ENCODE measurements at places on chromosomes 3 and 15.

- DNase-seq: no peak
Observed at GRCh38 chr15:85652457-85652856, 142.3 kb downstream of the KLHL25 start.

DNA sequence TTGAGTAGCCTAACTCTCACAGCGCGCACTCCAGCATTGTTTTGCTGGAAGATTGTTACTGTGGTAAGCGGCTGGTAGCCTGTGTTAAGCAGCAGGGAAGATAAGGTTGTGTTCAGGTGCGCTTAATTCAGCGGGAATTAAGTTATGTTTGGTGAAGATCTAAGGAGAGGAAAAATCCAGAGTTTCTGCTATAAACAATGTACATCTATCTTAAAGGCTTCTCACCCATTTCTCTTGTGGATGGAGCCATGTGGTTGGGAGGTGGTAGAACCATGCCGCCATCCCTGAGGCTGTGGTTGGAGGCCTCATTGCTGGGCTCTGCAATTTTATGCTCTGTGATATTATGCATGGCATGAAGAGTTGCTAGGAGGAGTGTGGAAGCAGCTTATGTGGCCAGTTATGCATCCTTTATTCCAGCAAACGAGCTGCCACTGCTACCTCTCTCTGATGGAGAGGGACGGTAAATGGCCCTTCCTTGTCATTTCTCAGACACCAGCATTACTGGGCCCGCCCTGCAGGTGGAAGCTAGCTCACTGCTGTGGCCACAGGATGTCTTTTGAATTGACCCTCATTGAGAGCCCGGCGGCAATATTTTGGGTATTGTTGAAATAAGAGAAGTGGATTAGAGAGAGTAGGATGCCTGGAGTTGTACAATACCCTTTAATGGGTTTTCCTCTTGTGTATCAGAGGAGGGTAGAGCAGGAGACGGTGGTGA lies 1.3 kb downstream of the MINAR1 start:
- DNase-seq: no peak

DNA sequence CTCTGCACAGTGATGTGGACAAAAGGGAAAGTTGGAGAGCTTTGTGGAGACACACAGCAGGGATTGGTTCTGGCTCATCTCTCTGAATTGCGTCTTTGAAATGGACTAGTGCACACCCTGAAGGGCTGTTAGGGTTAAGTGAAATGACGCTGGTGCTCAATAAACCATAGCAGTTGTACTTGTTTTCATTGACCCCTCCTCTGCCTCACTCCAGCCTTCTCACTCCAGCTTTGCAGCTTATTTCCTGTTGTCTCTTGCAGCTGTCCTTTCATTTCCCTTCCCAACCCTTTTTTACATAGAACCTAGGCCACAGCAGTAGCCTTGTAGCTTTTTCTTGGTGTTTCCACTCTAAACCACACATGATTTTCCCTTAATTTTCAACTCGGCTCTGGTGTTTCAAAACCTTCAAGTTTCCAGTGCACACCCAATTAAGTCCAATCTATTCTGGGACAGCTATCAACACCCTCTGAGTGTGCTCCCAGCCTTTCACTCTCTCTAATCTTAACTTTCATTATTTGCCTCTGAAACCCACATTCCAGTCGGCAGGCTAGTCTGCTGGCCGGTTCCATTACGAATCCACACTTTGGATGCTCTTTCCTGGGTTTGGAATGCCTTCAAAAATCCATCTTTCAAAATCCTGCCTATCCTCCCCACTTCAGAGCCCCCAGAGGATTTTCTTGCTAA lies 6.4 kb downstream of the C3orf52 start:
- no peak for DNase-seq

DNA sequence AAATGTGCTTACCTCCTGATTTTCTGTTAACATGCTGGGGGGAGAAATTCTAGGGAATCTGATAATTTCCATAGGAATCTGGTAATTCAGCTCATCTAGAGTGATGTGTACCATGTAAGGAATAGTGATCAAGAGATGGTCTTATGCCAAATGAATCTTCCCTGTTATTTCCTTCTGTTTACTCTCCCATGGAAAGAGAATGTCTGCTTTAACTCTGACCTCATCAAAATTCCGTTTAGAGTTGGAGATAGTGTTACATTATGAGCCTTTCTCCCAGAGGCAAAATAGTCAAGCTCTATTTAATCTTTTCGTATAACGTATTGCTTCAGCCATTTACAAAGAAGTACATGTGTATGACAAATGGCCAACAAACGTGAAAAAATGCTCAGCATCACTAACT lies 76.6 kb downstream of the ARHGEF26 start:
- DNase-seq: no peak

DNA sequence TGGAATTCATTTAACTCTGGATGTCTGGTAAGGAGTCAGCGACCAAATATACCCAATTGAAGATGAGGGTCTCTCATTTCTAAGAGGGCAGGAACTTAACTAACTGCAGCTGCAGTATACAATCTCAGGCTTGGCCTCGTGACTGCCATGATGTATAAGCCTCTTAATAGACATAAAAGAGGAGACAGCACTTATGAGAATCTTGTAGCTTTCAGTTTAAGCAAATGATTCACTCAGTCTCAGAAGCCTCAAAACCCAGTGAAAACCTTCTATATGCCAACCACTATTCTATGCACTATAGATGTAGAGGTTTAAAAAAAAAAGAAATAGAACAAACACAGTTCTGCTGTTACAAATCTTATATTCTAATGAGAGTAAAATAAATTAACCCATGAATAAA lies 513.9 kb downstream of the TBL1XR1 start:
- no peak for DNase-seq

GRCh38 chr3:67601919-67602608 lies 52.3 kb downstream of the SUCLG2 start:
- DNase-seq: no peak

GRCh38 chr15:49923671-49924070 lies 195.4 kb downstream of the ATP8B4 start:
- no peak for DNase-seq

GRCh38 chr3:185306847-185307246 lies 53.0 kb upstream of the EHHADH start:
- no peak for DNase-seq

GRCh38 chr3:36989005-36989404 lies 3.9 kb downstream of the EPM2AIP1 start:
- no peak for DNase-seq

DNA sequence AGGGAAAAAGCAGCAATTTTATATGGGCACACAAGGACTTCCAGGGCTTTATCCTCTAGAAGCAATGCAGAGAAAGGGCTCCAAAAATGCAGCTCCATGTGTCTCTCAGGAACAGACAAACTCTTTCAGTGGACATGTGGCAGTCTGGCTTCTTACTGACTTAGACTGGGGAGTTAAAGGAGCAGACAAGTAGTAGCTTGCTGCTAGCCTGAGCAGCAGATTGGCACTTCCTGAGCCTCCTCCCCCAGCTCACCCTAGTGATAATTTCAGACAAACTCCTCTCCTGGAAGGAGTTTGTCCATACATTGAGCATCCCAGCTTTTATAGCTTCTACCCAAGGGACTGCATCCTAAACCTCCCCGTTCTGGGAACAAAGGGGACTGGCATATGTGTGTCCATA lies 101.7 kb upstream of the MANF start:
- DNase-seq: no peak

DNA sequence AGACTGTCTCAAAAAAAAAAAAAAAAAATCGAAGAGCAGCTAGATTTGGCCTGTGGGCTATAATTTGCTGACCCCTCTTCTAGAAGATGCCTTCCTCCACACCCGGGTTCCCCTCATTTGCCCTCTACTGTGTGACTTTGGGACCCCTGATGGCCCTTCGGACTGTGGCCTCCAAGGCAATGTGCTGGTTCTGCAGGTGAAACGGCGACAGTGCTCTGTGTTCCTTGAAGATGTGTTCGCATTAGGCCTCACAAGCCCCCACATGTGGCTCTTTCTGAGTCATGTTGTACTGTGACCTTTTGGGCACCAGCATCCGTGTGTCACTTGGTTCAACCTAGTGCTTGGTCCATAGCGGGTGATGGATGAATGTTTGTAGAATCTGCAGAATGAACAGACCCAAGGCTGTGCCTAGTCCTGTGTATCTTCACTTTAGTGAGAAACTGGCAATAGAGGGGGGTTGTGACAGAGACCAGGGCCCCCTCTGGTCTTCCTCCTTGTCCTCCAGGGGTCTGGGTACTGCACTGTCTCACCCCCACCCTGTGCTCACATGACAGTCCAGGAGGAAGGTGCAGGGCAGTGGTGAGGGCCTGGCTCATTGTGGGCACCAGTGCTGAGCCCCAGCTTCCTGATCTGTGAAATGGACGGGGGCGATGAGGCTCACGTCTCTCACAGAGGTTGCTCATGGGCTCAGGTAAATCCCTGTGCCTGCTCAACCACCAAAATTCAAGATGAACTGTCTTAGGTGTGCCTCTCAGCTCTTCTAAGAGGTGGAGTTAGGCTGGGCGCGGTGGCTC lies 22.7 kb downstream of the GOLGA6L2 start:
- no peak for DNase-seq

DNA sequence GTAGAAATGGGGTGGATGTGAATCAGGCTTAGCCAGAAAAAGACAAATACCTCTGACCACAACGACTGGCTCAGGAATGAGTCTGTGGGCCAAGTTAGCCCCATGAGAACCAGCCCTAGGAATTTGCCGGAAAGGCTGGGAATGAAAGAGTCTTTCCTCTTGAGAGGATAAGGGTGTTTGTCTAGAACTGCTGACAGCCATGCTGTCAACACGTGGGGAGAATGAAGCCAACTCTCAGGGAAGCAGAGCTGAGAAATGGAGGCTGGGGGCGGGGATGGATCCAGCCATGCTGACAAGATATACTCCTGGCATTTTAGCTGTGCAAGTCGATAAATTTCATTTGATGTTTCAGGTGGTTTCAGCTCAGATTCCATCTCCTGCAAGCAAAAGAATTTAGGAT lies 10.6 kb upstream of the SLC6A1 start:
- no peak for DNase-seq

DNA sequence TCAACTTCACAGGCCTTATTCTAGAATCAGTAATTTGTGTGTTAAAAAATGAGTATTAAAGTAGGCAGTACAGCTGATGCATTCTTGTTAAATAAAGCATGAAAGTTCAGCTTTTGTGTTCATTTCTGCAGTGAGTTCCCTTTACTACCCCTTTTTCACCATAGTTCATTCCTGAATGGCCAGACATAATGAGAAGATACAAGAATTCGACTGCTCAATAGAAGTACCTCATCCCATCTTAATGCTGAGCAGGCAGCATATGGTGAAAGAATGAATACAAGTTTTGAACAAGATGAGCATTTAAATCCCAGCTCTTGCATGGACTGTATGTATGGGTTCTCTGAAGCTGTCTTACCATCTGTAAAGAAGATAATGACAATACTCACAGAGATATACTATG lies 647.6 kb upstream of the TGFBR2 start:
- no peak for DNase-seq

DNA sequence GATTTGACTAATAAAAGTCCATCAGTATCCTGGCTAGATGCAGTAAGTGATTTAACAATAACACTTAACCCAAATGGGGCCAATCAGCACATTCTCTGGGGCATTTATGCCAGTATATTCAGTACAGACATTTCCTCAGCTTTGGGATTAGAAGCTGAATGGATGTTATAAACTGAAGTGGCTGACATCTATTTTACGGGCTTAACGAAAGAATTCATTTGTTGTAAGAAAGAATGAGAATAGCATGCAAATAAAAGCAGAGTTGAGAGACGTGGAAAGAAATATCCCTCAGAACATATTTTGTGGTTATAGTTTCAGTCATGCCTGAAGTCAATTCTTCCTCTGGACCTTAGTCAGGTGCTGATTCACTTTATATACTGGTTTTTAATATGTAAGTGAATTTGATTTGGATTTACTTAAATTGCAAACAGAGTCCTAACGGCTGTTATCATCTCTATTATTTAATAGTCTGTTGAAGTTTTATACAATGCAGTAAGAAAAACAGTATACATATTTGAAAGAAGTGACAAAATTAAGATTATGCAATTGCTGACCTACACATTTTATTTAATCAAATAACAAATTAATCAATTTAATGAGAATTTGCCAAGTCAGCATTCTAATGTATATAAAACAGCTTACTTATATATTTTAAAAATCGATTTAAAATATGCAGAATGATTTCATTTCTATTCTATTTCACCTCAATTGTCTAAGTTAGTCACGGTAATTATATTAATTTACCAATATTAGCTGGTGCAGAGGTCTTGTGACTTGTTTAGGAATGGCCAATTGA lies 513.9 kb upstream of the CADM2 start:
- no peak for DNase-seq

DNA sequence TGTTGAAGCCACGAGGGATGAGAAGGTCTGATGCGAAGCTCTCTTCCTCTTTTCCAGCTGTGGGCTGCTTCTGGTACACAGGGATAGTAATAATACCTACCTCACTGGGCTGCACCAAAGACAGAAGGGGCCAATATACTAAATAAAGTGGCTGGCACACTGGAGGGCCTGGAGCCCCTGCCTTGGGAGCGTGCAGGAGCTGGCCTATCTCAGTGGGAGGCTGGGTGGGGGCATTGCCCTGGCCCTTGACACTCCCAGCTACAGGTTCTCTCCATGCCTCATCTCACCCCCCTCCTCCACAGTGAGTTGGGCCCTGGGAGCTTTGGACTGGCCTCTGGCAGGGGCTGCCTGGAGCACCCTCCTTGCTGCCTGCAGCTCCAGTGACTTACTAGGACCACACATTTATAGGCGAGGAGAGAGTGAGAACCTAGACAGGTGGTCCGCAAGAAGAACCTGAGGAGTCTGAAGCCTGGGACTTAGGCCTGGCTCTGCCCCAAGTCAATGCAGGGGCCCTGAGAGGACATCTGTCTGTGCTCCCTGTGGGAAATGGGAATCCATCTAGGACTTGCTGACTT lies 1.6 kb downstream of the NOX5 start:
- no peak for DNase-seq

DNA sequence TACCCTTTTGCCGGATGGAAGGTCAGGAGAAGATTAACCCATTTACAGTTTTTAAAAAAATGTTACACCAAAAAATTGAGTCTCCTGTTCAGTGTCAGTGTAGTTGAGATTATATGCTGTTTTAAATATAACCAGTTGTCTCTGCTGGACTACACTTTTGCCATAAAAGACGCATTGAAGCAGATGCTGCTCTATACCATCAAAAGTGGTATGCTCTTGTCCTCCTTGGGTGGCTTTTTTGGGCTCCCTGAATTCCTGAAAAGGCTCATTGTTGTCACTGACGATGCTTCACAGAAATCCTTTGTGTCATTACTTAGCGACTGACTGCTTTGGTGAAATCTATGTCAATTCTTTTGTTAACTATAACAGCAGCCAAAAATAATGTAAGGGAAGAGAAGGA lies 133.9 kb upstream of the SKOR1 start:
- DNase-seq: no peak

- DNase-seq: no peak
Observed at GRCh38 chr3:30795176-30795575, 99.3 kb downstream of the GADL1 start.

- no peak for DNase-seq
Observed at GRCh38 chr3:183324083-183324482, 71.0 kb downstream of the B3GNT5 start.

GRCh38 chr15:63019511-63020109 lies 22.9 kb upstream of the TPM1 start:
- DNase-seq: no peak

- DNase-seq: no peak
Observed at GRCh38 chr3:112074006-112074405, 12.2 kb upstream of the C3orf52 start.

Data from CD4-positive, alpha-beta T cell treated with Interleukin-1 beta for 1 hour (primary cell).